ENCODE measurements at places on chromosomes 3 and 15.

DNA sequence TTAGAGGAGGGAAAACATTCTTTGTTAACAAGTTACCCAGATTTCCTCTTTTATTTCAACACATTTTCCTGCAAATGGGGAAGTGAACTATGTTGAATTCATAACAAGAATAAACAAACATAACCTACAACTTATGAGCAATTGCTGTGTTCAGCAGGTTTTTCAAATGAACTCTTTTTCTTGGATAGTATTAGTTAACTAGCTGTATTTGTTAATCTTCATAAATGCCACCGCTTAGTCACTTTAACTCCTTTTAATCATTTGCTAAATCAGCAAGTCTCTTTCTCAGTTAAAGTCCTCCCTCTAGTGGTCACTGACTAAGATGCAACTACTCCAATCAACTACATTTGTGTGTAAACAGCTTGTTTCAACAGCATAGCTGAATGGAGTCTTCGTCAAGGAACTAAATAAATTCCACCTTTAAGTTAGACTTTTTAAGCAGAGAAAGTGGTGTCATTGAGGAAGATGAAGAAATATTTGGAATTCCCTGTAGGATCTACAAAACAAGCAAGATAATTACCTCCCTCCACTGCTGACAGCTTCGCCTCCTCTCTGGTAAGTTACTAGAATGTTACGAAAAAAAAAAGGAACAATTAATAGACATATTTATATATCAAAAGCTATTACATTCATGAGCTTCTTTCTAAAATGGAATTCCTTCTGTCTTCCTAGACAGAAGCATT, 1122.0 kb downstream of the ROBO1 start:
- no peak for DNase-seq

- no peak for DNase-seq
Observed at GRCh38 chr15:71526060-71526820, 284.1 kb upstream of the NR2E3 start.

- DNase-seq, result no peak
Observed at GRCh38 chr15:51243774-51244173, 94.6 kb downstream of the CYP19A1 start.

GRCh38 chr3:128945041-128945877, 48.6 kb downstream of the CFAP92 start:
- no peak for DNase-seq

DNA sequence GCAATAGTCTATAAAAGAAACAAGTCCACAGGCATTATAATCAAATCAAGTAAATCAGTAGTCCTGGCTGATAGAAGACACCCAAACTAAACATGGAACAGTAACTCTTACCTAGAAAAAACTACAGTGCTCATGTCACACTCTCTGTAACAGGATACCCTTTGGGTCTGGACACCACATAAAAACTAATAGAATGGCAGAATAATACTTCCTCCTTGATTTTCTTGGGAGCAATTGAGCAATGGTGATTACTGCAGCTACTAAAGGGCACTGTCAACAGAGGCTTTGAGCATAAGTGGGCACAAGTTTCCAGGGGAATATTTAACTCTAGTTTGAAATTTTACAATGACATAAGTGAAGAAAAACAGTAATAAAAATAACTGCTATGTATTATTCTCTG, 59.5 kb downstream of the GLB1 start:
- DNase-seq, result no peak

DNA sequence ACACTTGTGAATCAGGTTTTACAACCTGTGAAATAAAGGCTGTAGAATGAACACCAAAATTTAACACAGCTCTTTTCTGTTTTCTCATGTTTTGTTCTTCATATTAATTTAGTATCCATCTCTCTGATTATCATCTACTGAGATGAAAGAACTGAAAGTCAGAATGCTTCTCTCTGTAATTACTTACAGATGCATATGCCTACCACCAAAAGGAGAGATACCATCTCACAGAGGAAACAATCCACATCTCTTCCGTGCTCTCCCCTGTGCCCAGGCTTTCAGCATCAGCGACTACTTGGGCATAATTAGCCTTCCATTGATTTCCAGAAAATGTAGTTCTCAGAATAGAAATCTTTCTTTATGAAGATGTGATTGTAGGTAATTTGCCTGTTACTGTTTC, 741.4 kb downstream of the GRM7 start:
- DNase-seq, result no peak

DNA sequence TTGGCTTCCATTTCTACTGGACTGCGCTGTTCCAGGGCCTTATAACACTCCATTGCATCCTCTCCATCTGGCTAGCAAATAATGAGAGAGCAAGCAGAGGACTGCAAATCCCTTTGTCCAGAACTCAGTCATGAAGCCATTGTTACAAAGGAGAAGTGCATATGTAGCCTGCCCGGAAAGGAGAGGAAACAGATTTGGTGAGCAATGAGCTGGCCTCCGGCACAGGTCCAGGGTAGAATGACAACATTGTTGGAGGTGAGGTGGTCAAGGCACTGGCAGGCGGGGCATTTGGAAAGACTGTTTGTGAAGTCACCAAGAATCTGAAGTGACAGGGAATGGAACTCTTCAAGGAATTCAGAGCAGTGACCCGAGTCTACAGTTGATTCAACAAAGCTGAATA, 25.0 kb upstream of the ATP1B3 start:
- DNase-seq, result no peak

- no peak for DNase-seq
Observed at GRCh38 chr3:60322298-60322856, 928.9 kb downstream of the FHIT start.

GRCh38 chr3:16529264-16529663, 15.8 kb upstream of the RFTN1 start:
- peak; percentile 37 for DNase-seq

DNA sequence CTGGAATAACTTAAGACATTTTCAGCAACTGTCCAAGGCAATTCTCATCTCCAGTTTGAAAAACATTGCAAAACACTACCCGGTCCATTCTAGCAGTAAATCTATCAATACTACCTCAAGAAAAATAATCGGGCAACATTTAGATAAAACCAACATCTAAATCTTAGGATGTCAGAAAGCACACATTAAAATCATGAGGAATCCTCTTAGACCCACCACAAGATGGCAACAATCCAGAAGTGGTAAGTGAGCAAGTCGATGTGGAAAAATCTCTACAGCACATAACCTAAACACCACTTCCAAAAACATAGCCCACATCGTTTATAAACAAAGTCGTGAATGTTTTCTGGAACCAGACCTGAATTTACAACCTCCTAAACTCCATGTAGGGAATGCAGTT, 5.7 kb downstream of the PLCH1 start:
- no peak for DNase-seq

DNA sequence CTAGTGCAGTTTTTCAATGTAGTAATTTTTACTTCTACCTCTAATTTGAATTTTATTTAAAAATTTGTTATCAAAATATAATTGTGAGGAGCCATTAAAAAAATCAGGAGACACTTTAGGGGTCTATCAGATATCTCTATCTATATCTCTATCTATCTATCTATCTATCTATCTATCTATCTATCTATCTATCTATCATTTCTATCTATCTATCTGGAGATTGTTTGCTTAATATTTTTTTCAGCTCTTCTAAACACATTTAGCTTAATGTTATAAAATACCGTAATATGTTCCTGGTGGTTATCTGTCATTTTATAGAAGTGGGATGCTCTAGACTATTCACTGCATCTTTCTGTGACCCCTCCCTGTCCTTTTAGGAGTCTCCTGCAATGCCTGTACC, 193.7 kb upstream of the P2RY1 start:
- no peak for DNase-seq

All from CD4-positive, alpha-beta T cell treated with Interleukin-12 subunit alpha and Interleukin-12 subunit beta, for 1 hour (primary cell).